Activated gamma-delta T cell (primary cell): ENCODE measurements at places on chromosomes 1 and 21.

GRCh38 chr1:240836271-240836670, 224.3 kb upstream of the GREM2 start:
- DNase-seq, result no peak

DNA sequence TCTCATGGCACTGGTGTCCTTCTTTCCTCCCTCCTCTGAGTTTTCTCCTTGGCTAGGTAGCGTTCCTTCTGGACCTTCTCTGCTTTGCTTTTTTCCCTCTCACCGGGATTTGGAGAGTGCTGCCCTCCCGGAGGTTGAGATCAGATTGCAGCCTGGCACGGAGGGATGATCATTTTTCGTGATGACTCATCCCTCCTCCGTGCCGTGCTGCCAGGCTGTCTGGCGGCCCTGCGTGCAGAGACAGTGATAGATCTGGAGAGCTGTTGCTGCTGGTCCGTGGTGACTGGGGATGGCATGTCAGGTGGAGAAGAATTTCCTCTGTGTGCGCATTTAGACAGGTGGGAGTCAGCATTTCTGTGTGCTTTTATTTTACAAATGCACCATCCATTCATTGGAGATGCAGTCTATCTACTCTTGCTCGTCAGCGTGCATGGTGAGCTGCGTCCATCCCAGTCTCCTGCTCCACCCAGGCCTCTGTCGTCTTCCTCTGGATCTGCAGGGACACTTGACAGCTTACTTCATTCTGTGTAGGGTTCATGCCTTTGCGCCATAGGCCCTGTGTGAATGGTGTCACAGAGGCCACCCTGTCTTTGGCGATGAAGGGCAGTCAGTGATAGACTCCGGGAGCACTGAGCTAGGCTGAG, 104.4 kb downstream of the PCBP3 start:
- no peak for DNase-seq

DNA sequence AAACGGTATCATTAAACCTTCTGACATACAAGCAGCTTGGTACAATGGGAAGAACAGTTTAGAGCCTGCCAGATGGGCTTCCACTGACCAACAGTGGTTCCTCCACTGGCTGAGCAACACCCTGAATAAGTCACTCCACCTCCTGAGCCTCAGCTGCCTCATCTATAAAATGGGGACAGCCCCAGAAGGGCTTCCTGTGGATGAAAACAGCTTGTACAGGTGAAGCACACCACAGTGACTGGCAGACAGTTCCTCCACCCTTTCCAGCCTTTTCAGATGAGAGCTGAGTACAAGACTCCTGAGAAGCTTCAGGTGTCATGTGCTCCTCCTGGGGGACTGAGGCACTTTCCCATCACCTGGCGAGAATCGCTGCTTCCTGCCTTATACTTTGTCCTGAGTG, 2.1 kb downstream of the CAPZB start:
- no peak for DNase-seq

DNA sequence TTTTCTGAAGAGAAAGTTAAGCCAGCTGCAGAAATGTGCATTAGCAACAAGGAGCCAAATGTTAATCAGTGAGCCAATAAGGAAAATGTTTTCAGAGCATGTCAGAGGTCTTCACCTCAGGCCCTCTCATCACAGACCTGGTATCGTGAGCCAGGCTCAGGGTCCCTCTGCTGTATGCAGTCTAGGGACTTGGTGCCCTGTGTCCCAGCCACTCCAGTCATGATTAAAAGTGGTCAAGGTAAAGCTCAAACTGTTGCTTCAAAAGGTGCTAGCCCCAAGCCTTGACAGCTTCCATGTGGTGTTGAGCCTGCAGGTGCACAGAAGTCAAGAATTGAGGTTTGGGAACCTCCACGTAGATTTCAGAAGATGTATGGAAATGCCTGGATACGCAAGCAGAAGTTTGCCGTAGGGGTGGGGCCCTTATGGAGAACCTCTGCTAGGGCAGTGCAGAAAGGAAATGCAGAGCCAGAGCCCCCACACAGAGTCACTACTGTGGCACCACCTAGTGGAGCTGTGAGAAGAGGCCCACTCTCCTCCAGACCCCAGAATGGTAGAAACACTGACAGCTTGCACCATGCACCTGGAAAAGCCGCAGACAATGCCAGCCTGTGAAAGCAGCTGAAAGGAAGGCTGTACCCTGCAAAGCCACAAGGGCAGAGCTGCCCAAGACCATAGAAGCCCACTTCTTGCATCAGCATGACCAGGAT, 1128.7 kb downstream of the AMY1C start:
- DNase-seq, result no peak

- no peak for DNase-seq
These were observed 79.6 kb upstream of the PPM1J start for GRCh38 chr1:112794654-112795239.

- DNase-seq, result no peak
These were observed 14.4 kb downstream of the ZBTB17 start for GRCh38 chr1:15961492-15961891.

GRCh38 chr1:31583995-31584868, 7.9 kb downstream of the TINAGL1 start:
- DNase-seq, result no peak
